ENCODE measurements at places on chromosomes 3 and 15.

GRCh38 chr3:173976281-173976680, 578.7 kb downstream of the NLGN1 start:
- no peak for DNase-seq

DNA sequence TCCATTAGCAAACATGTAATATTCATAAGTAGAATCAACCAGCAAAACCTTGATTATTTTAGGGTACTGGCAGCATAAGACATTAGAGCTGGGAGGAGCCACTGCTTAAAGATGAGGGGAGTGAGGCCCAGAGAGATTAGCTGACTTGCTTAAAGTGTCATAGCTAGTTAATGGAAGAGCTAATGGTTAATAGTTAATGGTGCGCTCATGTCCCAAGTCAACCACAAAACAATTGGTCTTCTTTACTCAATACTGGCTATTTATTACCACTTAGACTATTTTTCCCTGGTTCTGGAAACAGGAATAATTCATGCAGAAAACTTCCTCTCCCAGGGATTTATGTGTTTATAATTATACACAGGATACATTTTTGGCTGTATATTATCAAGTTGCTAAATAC, 33.1 kb downstream of the EIF4E3 start:
- DNase-seq: no peak

- no peak for DNase-seq
These were observed 46.8 kb downstream of the CMTM6 start for GRCh38 chr3:32455609-32456428.

DNA sequence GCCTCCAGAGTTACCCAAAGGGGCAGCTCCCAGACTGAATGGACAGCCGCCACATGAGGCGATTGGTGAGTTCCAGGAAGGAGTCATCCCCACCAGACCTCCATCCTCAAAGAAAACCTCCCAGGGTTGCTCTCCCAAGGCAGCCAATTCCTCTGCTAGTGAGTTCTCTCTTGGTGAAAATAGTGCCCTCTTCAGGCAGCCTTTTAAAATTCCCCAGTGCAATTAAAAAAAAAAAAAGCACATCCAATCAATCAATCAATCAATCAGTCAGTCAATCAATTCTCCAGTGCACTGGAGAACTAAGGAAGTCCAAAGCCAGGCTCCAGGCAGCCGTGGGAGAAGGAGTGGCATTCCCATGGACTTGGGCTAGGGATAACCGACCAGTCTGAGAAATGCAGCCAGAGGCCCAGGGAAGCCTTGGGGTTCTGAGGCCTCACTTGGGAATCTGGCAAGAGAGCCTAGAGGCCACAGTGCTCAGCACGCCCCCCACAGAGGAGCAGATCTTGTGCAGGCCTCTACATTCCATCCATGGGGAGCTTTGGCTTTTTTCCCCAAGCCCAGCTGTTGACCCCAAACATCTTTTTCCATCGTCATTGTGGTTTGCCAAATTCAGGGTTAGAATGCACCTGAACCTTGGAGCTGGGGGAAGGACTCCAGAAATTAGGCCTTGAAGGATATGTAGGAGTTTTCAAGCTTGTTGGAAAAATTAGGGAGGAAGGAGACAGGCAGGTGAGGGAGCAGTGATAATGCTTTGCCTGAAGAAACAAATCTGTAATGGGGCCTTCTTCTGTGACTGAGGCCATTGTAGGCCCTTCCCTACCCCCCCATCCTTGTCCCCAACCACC, 4.8 kb downstream of the PAQR5 start:
- no peak for DNase-seq

DNA sequence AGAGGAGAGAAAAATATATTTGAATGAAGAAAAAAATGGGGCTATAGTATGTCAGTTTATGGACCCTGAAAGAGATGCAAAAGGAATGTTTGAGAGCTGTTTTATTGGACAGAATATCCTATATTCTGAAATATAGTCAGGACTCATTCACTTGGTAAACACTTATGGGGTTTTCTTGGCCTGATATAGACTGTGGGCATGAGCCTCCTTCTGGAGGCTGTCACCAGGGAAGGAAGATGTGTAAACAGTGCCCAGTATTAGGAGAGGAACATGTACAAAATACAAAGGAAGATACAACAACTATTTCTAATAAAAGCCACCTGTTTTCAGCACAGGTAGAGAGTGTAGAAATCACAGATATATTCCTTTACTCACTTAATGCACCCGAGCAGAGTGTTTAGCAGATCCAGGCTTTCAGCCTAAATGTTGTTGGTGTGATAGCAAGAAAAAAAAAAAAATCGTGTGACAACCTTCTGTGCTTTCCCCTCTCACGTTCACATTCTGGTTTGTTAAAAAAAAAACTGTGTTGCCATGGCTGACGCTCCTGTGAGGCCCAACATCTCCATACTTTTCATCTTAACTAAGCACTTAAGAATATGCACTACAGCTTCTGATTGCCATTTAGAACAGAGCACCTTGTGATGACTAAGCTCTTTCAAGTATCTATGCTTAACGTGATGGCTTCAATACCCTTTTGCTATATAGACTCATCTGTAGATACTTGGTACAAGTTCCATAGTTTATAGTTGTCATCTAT, 134.1 kb downstream of the MBNL1 start:
- no peak for DNase-seq

- DNase-seq: no peak
These were observed 34.1 kb upstream of the TPM1 start for GRCh38 chr15:63008333-63009049.

GRCh38 chr15:56428821-56429458, 36.0 kb downstream of the MNS1 start:
- DNase-seq: no peak

GRCh38 chr3:122627301-122627700, 49.9 kb downstream of the PARP15 start:
- peak; percentile 4 for DNase-seq

- no peak for DNase-seq
These were observed 227.4 kb upstream of the STT3B start for GRCh38 chr3:31305340-31305739.

GRCh38 chr15:48097264-48097663, 23.5 kb upstream of the SLC24A5 start:
- DNase-seq: no peak

- DNase-seq: no peak
These were observed 99.0 kb upstream of the MEF2A start for GRCh38 chr15:99466701-99467337.

GRCh38 chr3:51982352-51982837, 940 bp upstream of the ACY1 start:
- no peak for DNase-seq

- no peak for DNase-seq
These were observed 599.6 kb downstream of the GBE1 start for GRCh38 chr3:81161851-81162250.

All from keratinocyte (primary cell).